GM18507 (cell line): ENCODE measurements at places on chromosomes 1 and 21.

DNA sequence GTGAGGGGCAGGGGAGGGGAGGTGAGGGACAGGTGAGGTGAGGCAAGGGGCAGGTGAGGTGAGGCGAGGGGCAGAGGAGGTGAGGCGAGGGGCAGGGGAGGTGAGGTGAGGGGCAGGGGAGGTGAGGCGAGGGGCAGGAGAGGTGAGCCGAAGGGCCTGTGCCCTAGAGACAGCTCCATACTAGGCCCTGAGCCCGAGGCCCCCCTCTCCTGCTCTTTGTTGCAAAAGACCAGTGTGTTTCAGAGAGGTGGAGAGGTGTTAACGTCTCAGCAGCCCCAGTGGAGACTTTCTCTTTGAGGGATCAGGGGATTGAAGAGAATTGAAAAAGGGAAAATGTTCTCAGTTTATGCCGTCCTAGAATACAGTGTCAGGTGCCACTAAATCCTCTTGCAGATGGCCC, 44.2 kb downstream of the EPHB2 start:
- no peak for DNase-seq

- no peak for DNase-seq
Measured at GRCh38 chr1:94101613-94102525, 19.1 kb downstream of the ABCA4 start.

- no peak for DNase-seq
Measured at GRCh38 chr1:92909321-92909720, 51.9 kb downstream of the DIPK1A start.

GRCh38 chr1:186965847-186966246, 137.1 kb downstream of the PLA2G4A start:
- no peak for DNase-seq

GRCh38 chr1:96372881-96373280, 348.7 kb upstream of the PTBP2 start:
- DNase-seq: no peak

- DNase-seq: peak; percentile 48
Measured at GRCh38 chr1:200628223-200628881, 7.8 kb upstream of the KIF14 start.

GRCh38 chr1:91555074-91555730, 54.6 kb downstream of the CDC7 start:
- no peak for DNase-seq

- DNase-seq: no peak
Measured at GRCh38 chr1:200493344-200493743, 83.5 kb upstream of the ZNF281 start.

GRCh38 chr1:236869911-236870310, 74.8 kb downstream of the MTR start:
- DNase-seq: no peak

- DNase-seq: no peak
Measured at GRCh38 chr21:34817821-34818661, 149.2 kb downstream of the CLIC6 start.

- DNase-seq: no peak
Measured at GRCh38 chr1:112346801-112347350, 49.1 kb upstream of the CTTNBP2NL start.

DNA sequence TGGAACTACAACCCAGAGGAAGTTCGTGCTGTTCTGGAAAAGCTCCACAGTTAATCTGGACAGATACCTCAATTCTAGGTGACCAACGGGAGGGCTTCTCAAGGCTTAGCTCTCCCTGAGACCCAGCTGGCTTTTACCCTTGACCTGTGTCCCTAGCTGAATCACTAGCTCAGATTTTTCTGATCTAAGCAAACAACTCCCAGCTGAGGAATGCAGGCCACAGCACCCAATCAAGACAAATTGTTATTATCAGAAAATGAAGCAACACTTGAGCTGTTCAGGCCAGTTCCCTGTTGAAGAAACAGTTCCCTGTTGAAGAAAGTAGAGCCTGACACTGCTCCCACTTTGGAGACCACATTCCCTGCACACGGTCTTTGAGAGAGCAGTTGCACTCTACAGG, 16.0 kb downstream of the DIO1 start:
- DNase-seq: no peak

- DNase-seq: no peak
Measured at GRCh38 chr1:33119532-33120217, 38.7 kb downstream of the AZIN2 start.

- DNase-seq: no peak
Measured at GRCh38 chr1:9270290-9270883, 22.3 kb upstream of the SPSB1 start.

GRCh38 chr1:87684713-87685205, 356.1 kb downstream of the LMO4 start:
- no peak for DNase-seq

DNA sequence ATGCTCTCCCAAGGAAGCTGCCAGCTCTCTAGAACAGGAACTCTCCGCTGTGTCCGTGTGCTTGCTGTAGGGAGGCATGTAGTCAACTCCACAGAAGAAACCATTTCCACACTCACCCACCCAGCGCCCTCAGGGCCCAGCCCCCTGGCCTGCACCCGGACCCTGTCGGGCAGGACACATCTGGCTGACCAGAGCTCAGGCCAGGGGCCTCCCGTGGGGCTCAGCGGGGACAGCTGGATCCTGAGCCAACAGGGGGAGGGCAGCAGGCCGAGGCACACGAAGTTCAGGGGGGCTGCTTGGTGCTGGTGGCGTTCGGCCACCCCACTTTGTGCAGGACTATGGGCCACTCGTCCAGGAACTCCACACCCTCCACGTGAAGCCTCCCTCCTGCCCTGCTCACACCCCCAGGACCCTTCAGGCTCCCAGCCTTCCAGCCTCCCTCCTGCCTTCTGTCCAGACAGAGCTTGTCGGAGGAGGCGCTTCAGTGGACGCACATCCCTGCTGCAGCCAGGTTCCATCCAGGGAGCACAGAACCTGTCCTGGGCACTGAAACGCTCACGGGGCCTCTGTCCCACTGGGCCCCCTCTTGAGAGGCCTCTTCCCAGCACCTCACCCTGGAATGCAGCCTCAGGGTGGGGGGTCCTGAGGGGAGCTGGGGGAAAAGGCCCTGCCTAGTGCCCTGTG, 15.0 kb upstream of the FAAP20 start:
- no peak for DNase-seq

DNA sequence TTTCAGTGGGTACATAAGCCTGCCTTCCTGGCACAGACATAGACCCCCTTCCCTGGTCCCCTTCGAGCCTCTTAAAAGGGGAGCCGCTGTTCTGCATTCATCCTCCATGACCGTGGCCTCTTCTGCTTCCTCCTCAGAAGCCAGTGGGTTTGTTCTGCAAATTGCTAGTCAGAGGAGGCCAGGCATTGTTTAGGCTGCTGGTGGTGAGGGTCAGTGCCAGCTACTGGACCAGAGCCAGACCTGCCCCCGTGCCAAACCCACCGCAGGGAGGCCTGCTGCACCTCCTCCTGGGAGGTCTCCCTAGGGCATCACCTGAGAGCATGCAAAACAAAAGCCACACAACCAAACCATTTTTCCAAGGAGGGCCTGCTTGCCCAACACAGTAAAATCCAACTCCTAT, 178.4 kb downstream of the MIS18A start:
- no peak for DNase-seq

- DNase-seq: no peak
Measured at GRCh38 chr1:48859456-48859855, 82.8 kb upstream of the BEND5 start.

DNA sequence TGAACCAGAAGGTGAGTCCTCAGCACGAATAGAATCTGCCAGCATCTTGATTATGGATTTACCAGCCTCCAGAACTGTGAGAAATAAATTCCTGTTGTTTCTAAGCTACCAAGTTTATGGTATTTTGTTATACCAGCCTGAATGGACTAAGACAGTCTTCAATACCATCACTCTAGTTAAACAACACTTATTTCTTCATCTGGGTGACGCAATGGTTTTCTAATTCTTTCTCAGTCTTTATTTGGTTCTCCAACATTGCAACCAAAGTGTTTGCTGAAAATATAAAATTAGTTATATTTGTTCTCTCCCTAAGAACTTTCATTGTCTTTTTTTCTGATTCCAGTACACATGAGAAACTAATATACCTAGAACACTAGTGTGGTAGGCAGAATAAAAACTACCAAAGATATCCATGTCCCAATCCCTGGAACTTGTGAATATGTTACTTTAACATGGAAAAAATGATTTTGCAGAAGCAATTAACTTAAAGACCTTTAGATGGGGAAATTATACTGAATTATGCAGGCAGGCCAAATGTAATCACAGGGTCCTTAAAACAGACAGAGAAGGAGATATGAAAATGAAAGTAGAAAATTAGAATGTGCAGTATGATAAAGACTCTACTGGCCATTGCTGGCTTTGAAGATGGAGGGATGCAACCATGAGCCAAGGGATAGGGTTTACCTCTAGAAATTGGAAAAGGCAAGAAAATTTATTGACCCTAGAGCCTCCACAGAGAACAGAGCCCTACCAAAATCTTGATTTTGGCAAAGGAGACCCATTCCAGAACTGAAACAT, 1115.1 kb downstream of the PLA2G4A start:
- no peak for DNase-seq

- no peak for DNase-seq
Measured at GRCh38 chr1:29709704-29710280, 473.5 kb downstream of the PTPRU start.

DNA sequence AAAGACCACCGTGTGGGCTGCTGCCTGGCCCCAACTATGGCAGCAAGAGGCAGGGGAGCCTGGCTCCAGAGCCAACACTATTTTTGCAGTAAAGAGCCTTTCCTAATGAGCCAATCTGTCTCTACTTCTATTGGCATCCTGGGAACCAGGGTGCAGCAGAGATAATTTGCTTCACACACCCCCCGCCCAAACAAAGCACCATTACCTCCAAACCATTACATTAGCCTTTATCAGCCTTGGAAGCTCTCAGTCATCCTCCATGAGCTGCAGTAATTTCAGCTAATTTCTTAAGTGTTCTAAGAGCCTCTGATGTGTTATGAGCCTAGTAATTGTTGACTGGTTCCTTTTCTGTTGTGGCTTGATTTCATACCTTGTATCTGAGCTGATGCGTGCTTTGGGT, 21.6 kb downstream of the ARMH1 start:
- no peak for DNase-seq

DNA sequence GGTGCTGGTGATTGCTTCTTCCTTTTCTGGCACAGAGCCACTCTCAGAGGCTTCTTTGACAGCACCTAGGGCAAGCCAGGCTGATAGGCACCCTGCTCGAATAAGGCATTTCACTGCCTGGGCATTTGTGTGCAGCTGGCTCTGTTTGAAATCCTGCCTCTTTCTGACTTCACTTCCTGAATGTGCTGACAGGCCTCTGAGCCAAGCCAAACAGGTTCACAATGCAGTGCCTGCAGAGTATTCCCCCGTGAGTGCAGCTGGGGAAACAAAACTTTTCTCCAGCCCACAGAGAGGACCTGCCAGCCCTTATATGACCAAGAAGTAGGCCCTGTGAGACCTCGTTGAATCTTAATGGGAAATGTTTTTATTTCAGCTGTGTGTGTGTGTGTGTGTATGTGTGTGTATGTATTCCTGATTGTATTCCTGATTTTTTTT, 10.4 kb downstream of the JUN start:
- no peak for DNase-seq

- DNase-seq: no peak
Measured at GRCh38 chr1:76938304-76938703, 71.0 kb downstream of the ST6GALNAC5 start.
